Right kidney (tissue), 9 donors: ENCODE measurements at places on chromosomes 7 and 10.

DNA sequence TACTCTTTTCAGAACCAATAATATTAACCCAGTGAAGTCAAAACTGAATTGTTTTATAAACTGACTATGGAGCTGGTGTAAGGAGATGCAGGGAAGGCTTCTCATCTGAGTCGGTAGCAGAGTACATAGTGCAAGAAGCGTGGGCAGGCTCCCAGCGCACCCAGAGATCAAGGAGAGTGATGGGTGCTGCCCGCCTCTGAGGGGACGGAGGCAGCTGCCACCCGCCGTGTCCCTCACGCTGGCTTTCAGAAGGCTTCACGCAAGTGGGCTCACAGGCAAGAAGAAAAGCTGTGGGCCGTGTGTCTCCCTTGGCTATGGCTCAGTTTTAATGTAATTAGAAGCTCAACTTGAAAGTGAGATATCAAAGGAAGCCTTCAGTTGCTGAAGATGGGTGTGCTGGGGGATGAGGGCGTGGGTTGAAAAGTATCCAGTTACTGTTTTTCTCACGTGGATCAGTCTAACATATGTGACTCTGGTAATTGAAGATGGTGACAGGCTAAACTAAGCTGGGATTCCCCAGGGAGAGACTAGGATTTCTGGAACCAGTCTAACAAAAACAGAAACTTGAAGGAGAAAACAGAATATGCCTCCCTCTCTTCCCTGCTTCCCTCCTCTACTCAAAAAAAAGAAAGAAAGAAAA lies 159.9 kb downstream of the MGMT start:
- peak; percentile 26 for DNase-seq

- no peak for DNase-seq
Observed at GRCh38 chr10:133173860-133174640, 14.0 kb downstream of the KNDC1 start.

DNA sequence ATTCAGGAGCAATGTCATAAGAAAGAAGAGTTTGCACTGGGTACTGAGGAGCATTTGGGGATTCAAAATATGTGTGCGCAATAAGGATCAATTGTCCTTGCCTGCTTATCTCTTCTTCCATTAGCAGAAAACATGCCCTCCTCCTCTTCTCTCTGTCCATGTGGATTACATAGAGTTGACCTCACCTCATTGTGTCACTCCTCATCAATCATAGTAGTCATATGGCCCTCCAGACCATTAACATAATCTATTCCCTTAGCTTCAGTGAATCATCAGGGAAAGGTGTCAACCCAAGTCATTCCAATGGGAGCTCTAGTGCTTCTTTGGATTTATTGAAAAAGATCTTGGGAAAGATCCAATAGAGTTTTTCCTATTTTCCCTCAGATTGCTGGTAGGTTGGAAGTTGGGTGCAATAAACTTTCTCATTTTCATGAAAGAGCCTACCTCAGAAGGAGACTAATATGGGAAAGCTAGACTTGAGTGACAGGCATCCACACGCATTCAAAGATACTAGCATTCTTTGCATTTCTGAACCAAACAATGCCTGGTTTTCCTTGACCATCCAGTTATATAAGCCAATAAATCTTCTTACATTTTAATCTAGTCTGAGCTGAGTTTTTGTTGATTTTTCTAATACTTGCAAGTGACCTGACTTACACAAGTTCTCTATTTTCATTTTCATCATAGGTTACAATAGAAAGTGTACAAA lies 71.5 kb upstream of the FAM13C start:
- no peak for DNase-seq

DNA sequence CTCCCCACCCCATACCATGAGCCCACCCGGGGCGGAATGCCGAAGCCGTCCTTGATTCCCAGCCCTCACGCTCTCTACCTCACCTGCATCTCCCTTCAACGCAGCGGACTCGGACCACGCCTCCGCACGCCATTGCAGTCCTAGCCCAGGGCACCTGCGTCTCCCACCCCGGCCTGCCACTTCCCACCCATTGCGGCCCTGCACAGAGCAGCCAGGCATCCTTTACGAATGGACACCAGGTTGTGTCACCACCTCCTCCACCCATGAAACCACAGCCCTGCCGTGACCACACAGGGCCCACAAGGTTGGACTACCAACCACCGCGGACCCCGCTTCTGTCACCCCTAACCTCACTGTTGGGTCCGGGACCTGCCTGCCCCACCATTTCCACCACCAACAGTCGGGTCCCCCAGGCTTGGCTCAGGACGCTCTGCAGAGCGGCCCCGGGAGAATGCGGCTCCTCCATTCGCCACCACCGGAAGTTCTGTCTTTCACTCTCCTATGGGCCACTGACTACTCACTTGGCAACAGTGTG lies 232.5 kb downstream of the MAD1L1 start:
- DNase-seq: no peak

DNA sequence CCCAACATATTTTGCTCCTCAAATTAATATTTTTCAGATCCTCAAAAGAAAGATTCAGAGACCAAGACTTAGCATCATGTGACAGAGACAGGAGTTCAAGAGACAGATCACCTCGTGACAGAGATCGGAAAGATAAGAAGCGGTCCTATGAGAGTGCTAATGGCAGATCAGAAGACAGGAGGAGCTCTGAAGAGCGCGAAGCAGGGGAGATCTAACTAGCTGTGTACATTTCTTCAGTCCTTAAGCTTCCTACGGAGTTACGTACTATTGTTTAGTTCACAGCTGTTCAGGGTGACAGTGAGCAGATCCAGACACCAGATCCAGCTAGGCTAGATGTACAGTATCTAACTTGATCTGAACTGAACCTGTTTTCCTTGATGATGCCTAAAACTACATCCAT lies 61.3 kb downstream of the KLRG2 start:
- DNase-seq: no peak
